ENCODE measurements at places on chromosomes 7 and 10.

DNA sequence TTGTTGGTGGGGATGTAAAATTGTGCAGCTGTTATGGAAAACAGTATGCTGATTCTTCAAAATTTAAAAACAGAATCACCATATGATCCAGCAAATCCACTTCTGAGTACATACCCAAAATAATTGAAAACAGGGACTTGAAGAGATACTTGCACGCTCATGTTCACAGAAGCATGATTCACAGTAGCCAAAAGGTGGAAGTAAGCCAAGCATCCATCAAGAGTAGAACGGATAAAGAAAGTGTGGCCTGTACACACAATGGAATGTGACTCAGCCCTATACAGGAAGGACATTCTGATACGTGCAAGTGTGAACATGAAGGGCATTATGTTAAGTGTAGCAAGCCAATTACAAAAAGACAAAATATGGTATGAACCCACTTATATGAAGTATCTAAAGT lies 696.7 kb upstream of the CELF2 start:
- no peak for DNase-seq

DNA sequence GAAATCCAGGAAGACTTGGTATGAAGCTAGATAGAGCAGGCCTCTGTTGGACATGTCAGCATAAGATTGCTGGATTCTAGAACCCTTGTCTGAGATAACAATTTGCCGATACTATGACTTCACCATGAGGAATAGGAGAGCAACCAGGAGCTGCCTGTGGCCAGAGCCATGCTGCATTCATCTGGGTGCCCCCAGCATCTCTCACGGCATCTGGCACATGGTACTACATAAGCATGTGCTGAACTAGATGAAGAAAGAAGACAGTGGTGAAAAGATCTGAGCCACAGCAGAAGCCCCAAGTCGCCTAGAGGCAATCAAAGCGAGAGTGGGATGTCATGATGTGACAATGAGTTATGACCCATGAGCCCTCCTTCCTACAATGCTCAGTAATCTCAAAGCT lies 19.5 kb downstream of the GOT1 start:
- DNase-seq = no peak

- DNase-seq = no peak
Observed at GRCh38 chr7:121932768-121933167, 59.8 kb downstream of the PTPRZ1 start.

GRCh38 chr7:13839063-13839462 lies 150.4 kb downstream of the ETV1 start:
- no peak for DNase-seq

DNA sequence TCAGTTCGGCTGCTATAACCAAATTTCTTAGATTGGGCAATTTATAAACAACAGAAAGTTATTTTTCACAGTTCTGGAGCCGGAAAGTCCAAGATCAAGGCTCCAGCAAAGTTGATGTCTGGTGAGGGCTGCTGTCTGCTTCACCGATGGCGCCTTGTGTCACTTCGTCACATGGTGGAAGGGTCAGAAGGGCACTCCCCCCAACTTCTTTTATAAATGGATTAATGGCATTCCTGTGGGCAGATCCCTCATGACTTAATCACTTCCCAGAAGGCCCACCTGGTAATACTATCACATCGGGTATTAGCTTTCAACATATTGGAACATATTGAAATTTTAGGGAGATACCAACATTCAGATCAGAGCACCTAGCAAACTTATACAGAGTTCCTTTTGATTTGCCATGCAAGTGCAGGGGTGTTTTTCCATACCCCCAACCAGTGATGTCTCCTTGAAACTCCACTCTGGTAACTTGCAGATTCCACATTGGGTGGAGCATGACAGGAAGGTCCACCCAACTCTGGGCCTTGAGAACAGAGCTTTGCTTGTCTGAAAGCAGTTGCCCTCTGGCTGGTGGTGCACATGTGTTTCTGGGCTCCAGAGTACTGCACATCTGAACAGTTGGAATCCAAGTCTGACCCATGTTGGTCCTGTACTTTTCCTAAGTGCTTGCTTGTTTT lies 85.1 kb upstream of the KMT2E start:
- no peak for DNase-seq
